ENCODE measurements at places on chromosomes 6 and 20. TPM values are rescaled to one million over a fixed set of nuclear protein-coding genes. Genes with fewer than 3 reads are reported as not detected.

DNA sequence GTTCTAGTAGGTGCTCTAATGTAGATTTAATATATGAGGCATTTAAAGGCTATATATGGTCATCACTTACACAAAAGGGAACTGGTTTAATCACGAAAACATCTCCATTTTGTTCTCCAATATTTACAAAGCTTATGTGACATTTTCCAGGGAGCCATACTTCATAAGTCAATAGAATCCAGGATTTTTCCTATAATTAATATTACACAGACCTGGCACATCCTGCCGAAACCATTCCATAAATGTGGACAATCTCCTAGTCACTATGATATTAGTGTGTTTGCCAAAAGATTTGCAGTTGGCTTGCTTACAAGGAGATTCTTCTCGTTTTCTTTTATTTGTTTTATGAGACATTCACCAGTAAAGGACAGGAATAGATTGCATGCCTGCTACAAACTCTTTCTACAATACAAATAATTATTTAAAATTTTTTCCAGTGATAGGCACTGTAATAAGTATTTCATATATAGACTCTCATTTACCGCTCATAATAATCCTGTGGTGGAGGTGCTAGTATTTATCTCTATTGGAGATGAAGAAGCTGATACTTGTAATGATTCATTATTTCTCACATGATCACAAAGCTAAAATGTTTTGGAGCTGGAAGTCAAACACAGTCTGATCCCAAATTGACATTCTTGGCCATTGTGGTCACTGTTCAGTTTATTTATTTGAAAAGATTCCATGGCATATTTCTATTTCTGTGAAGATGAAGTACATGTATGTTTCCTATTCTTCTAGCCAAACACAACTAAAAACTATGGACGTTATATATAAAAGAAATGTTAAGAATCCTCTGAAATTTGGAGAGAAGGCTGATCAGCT is 597.0 kb downstream of the HTR1B start:
- no peak for DNase-seq

GRCh38 chr6:150627585-150628025 is 27.9 kb downstream of the PLEKHG1 start:
- DNase-seq: no peak

DNA sequence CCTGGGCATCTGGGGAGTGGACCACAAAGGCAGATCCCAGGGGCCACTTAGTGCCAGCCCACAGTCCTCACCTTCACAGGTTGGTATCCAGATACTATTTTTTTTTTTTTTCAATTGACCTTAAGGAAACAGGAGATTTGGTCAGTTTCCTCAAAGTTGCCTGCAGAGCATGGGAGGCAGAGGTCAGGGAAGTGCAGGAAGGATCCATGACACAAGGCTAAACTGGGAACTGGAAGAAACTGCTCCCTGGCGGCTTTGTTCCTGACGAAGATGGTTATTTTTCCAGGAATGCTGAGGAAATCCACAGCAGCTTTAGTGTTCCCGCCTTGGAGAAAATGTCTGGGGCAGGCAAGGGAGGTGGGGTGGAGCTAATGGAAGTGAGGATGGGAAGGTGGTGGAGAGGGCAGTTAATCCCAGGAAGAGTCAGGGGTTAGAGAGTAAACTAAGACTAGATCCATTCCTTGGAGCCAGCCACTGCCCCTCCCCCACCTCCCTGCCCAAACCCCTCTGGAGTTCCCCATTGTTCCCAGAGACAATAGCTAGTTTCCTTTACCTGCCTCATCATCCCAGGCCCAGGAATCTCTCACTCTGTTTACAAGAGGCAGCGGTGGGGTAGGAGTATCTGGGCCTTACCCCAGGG is 14.3 kb upstream of the MYMX start:
- no peak for DNase-seq

TFEB gene
- 16.1 TPM for polyA plus RNA-seq

RGL2 gene
- 51.9 TPM for polyA plus RNA-seq

GRCh38 chr20:37773291-37773826 is 79.5 kb downstream of the CTNNBL1 start:
- DNase-seq: no peak

GRCh38 chr20:51936377-51936776 is 134.1 kb upstream of the SALL4 start:
- no peak for DNase-seq

GGT7 gene
- 4.8 TPM for polyA plus RNA-seq

RBBP8NL gene
- not detected for polyA plus RNA-seq

- no peak for DNase-seq
Measured at GRCh38 chr20:64045346-64046011, 4.0 kb downstream of the SOX18 start.

BHLHE23 gene
- not detected for polyA plus RNA-seq

DNA sequence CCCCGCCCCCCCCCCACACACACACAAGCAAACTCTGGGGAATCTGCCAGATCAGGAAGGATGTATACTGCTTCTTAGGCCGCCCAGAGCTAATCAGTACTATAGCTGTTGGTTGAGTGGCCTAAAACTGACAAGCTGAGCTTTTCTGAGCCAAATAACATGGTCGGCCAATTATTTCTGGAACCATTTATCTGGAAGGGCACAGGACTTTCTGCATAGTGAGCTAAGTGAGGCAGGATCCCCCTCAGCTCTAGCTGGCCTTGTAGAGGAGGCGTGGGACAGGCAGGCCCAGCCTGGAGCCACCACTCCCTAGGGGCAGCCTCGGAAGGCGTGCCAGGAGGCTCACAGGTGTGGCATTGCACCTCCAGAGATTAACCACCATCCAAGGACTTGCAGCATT is 200.1 kb downstream of the TMEM242 start:
- DNase-seq: no peak

TDRD6 gene
- polyA plus RNA-seq: 0.04 TPM

DNA sequence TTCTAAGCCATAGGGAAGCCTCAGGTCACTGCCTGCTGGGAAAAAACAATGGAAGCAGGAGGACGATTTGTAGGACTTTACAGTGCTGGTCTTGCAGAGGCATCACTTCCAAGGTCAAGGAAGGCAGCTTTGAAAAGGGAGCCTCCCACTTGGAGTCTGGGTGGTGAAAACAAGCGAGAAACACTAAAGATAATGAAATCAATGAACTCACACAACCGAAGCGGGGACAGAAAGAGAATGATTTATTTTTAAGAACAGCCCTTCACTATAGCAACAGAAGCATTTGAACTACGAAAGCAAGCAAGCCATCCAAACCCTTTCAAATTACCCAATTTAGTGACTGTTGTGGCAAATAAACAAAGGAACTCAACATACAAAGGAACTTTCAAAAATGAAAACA is 227.5 kb downstream of the THBS2 start:
- DNase-seq: no peak

SLC17A1 gene
- polyA plus RNA-seq: not detected

DNA sequence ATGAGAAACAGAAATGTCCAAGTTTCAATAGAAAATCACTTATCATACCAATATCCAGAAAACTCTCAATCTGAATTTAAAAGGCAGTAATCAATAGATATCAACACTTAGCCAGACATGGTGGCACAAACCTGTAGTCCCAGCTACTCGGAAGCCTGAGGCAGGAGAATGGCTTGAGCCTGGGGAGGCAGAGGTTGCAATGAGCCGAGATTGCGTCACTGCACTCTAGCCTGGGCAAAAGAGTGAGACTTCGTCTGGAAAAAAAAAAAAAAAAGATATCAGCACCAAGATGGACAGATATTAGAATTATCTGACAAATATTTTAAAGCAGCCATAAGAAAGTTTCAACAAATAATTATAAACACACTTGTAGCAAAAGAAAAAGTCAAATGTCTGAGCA is 47.0 kb downstream of the TCP11 start:
- no peak for DNase-seq

FLRT3 gene
- 1.0 TPM for polyA plus RNA-seq

DNA sequence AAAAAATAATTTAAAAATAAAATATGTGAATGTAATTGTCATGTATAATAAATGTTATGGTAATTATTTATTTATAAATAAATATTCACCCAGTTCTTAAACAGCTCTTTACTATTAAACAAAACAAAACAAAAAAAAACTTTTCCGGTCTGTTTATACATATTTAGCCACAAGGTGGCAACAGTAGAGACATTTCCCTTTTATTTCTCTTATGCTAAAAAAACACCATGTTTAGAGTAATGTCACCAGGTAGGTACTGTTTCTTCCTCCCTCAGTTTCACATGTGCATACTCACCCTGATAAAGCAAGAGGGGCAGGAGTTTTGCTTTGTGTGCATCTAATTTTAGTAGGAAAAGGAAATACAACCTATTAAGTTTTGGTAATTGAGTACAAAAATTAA is 610.4 kb upstream of the IMPG1 start:
- DNase-seq: no peak

DNA sequence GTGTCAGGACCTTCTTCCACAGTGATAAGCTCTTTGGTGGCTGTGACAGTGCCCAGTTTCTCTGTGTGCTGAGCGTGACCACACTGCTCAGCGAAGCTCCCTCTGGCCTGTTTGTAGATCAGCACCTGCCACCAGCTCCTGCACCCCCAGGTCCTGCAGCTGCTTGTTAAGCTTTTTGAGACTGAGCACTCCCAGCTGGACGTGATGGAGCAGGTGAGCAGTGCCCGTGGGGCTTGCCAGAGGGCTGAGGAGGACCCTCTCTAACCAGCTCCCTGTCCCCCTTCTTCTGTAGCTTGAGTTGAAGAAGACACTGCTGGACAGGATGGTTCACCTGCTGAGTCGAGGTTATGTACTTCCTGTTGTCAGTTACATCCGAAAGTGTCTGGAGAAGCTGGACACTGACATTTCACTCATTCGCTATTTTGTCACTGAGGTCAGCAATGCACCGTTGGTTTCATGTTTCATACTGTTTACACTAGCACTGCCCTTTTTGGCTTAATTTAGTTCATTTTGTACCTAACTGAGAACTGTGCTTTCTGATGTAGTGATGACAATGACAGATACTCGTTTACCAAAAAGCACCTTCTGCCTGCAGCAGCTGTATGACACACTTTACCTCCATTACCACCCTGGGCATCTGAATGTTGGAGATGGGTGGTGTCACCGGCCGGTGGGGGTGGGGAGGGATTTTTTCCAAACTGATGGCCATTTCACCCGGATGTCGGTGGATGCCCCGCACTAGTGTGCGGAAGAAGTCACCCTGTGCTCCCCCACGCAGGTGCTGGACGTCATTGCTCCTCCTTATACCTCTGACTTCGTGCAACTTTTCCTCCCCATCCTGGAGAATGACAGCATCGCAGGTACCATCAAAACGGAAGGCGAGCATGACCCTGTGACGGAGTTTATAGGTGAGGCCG is 12.5 kb downstream of the NELFCD start:
- no peak for DNase-seq

EYS gene
- polyA plus RNA-seq: not detected

HINT3 gene
- 79.4 TPM for polyA plus RNA-seq

DNA sequence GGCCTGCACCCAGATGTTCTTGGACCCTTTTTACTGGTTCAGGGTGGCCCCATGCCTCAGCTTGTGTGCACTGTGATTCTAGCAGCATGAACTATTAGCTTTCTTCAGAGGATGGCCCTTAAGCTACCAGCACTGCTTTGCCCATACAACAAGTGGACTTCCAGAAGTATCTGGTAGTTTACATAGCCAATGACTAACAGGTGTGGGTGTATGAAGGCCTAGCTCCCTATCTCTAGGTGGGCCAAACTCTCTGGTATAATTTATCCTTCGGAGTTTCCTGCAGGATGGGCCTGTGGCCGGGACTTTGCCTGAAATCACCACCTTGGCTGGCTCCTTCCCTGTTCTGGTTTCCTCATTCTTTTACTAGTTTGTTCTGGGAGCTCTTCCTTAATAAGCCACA is 26.1 kb upstream of the JAG1 start:
- no peak for DNase-seq

CDH26 gene
- 0.18 TPM for polyA plus RNA-seq

DNA sequence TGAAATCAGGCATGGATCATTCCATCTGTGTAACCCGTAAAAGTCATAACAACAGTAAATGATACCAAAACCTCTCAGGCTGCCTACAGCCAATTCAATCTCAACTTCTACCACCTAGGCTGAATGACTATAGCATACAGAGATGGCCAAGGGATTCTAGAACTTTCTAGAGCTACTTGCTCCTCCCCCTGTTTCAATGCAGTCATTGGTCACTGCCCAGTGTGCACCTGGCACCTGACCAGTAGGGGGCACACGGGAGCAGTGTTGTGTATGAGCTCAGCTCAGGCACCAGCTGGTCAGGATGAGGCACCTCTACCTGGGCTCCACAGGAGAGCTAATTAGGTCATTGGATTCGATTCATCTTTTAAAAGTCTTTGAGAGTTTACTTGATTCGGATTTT is 86.2 kb downstream of the PLEKHG1 start:
- no peak for DNase-seq

GRCh38 chr6:128144320-128144719 is 243.5 kb upstream of the THEMIS start:
- DNase-seq: no peak

DNA sequence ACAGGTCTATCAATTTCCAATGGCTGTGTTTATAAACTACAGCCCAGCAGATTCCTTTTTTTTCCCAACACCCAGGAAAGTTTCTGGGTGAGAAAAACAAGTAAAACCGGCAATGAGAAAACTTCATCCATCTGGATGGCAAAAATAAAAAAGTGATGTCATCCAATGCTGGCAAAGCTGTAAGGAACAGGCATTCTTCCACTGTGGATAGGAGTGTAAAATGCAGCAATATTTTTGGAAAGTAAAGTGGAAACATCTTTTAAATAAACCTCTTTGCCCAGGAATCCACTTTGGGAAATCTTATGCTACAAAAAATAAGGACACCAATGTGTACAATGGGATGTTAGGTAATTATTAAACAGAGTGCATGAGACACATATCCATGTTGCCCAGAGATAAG is 102.1 kb upstream of the NT5E start:
- DNase-seq: no peak

Measured in psoas muscle (tissue), 8 donors.